ENCODE measurements at places on chromosomes 12 and 14.
A peak's percentile ranks its signal among the peaks of the same experiment; 100 is the strongest.

GRCh38 chr14:104705340-104706047, 16.1 kb downstream of the INF2 start:
- no peak for DNase-seq

- DNase-seq = no peak
Measured at GRCh38 chr14:51382506-51382905, 142.5 kb downstream of the TMX1 start.

DNA sequence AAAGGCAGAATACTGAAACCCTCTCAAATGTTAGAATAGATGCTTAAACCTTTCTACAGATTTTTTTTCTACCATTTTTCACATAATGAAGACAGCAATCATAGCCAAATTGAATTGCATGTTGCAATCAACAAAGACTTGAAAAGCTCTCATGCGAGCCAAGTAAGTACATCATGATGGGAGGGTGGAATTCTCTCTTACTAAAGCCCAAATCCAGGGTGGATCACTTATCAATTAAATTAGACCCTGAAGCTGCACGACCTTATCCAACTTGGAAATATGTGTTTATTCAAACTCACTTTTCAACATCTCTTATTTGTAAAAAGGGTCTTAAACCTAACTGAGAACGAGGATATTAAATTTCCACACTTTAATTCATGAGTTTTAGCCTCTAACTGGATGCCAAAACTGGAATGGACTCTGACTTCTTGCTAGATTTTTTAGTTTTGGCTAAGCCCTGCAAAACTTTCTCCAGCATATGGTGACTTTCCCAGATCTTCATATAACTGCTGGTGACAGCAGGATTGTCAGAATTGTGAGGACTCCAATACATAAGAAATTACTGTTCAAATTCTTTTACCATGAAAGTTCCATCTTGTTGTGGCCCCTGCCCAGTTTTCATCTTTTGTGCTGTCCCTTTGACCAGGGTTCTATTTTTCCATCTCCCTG, 53.6 kb downstream of the HECTD4 start:
- no peak for DNase-seq

DNA sequence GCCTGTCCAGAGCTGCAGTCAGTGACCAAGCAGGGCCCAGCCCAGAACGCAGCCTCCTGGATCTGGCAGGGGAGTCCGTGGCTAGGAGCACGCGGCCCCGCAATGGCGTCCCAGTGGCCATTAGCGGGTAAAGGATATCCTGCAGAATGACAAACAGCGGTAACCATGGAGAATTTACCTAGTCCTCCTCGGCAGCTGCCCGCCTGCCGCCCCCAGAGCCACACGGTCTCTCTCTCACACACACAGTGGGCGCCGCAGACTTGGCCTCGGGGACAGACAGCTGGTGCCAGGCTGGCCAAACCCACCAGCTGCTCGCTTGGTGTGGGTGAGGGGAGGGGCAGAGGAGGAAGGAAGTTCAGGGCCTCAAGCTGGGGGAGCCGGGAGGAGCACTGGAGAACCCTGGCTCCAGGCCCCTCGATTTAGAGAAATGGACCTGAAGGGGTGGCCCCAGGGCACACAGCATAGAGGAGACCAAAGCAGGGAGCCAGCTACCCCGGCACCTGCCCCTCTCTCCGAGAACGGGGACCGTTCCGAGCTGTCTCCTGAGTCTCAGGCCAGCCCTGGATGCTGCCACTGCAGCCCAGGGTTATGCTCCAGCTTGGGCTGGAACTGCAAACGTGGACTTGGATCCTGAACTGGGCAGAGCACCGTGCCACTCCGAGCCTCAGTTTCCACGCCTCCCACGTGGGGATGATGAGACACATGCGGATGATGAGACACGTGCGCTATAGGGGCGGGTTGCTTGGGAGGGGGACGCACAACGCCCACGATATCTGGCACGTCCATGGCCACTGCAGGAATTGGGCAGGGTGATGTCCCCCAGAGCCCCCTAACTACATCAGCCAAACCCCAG, 3.4 kb downstream of the CDK2AP1 start:
- DNase-seq = peak; percentile 81

DNA sequence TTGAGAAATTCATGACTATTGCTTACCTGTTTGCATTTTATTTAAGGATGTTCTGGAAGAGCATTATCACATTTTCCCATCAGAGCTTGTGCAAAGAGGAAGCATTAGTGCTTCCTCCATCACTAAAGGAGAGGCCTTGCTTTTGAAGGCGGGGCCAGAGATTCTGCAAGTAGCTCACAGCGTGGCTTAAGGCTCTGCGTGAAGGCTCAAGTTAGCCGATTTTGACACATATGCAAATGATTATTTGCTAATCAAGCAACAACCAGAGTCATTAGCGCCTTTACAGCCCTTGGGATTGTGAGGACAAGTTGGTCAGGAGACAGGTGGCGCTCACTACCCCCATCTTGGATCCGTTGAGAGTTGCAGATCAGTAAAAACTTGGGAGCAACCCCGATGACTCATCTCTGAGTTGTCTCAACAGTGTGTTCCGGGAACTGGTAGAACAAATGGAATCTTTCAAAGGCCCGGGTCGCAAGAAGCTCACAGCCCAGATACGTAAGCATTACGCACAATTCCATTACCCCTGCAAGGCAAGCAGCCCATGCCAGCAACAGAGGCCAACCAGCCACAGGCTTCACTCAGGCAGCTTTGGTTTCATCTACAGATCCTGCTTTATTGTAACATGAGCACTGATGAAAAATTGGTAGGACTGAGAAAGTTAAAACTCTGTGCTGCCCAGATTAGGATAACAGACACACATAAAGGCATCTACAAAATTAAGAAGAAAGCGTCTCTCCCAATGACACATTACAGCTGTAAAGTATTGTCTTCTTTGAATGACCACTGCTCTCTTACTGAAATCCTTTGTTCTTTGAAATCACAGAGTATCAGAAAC, 34.9 kb upstream of the SPTSSA start:
- DNase-seq = peak; percentile 43

Measured in head of caudate nucleus (tissue), 42 donors.